ENCODE measurements at places on chromosomes 12 and 14.

GRCh38 chr12:132955094-132956010 is 754 bp downstream of the ZNF605 start:
- peak; percentile 14 for DNase-seq

GRCh38 chr12:53735556-53735955 is 8.3 kb upstream of the CALCOCO1 start:
- DNase-seq, result no peak

GRCh38 chr12:52307836-52308805 is 13.1 kb downstream of the KRT83 start:
- DNase-seq, result no peak

DNA sequence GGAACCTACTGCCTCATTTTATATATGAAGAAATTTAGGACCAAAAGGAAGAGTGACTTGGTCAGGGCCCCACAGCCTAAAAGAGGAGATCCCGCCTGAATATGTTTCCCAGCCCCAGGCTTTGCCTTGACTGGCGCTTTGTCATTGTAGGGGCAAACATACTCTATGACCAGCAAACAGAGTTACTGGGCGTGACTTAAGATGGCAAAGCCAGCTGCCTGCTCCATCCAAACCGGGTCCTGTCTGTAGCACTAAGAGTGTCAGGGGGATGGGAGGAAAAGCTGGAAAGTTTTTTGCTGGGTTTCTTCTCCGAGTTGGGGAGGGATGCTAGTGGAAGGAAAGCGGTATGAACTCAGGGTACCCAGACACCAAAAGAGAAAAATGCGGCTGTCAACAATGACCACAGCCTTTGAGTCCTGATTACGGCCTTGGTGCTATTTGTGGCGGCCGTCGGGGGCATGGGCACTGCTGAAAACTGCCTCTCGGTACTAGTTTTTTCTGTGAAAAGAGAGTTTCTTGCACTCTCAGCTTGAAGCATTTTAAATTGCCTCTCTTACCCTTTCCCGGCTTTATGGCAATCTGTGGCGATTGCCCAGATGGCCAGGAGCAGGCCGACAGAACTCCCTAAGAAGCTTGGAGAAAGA is 82.7 kb downstream of the PRIMA1 start:
- no peak for DNase-seq

- no peak for DNase-seq
Measured at GRCh38 chr14:71764701-71765382, 167.4 kb upstream of the RGS6 start.

DNA sequence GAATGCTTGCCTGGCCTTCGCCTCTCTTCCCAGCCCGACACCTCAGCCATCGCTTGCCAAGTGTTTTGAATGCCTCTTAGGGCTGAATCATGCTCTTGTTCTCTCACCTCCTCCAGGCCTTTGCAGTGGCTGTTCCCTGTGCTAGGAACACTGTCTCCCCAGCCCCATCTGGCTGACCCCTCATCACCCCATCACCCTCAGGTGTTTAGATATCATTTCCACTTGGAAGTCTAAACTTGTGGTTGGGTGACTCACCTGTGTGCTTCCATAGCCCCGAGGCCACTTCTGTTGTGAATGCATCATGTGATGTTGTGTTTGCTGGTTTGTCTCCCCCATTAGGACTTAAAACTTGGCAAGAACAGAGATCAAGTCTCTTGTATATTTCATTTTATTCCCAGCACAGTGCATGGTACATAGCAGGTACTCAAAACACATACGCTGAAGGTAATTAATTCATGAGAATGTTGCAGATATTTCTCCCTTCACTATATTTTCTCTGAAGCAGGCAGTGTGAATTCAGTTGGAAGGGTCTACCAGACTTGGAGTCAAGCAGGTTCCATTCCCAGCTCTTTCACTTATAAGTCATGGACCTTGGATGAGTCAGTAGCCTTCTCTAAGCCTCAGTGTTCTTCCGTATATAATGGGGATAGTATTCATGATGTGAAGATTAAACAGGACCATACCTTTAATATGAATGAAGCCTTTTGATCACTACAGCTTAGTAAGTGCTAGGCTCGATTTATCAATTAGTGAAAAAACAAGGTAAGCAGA is 67.8 kb downstream of the HRK start:
- no peak for DNase-seq

GRCh38 chr12:127054531-127054930 is 1212.4 kb upstream of the TMEM132C start:
- no peak for DNase-seq

- no peak for DNase-seq
Measured at GRCh38 chr12:129075460-129076208, 222.4 kb downstream of the GLT1D1 start.

- no peak for DNase-seq
Measured at GRCh38 chr12:100248886-100249285, 18.0 kb downstream of the DEPDC4 start.

DNA sequence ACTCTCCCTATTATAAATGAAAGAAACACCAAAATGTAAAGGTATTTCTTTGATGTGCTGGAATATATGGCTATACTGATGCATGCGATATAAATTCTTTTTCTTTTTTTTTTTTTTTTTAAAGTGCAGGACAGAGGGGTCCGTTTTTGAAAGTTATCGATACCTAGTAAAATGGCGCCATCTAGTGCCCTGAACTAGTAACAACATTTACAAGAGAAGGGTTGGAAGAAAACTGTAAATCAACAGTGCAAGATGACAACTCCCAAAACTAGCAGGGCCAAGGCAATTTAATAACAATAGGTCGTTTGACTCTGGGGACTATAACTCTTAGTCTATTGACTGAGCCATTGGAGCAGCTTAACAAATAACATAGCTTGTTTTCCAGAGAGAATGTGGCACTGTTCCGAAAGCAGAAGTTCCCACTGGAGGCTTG is 137.7 kb downstream of the SPTSSA start:
- DNase-seq, result no peak

DNA sequence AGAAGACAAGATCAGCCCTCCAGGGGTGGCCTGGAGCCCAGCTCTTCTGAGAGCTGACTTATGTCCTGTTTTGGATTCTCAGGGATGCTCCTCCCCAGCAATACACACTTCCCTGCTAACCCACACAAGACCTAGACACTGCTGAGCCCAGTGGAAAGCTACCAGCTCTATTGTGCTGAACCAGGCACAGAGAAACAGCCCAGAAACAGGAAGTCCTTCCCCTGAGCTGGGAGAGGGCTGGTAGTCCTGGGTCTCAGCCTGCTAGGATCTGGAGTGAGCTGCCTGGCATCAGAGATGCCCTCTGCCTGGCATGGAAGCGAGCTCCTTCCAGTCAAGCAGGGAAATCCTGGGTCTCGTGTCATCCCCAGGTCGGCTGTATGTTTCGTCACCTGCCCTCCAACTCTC is 1.2 kb upstream of the LAG3 start:
- DNase-seq, result no peak

DNA sequence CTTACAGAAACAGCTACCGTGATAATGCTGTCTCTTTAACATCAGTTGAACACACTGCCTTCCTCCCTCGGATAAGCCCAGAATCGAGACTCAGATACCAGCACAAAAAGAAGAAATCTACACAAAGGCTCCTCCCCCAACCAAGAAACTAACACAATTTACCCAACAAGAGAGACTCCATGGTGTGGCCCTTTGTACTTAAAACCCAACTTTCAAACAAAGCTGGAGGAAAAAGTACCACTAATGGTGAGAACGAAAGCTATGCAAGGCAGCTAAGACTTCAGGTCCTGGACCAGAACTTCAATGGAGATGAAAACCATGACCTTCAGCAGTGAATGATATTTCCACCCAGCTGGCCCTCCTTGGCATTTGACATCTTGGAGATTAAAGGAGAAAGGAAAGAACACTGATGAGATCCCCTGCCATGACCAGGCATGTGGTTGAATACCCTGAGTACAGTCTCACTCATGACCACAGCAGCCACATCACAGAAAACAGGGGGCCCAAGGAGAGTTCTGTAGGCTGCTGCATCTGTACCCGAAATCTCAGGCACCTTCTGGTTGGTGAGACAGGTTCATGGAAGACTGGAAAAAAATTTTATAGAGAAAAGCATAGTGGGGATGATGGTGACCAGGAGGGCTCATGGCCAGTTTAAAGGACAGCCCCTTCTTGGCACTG is 36.7 kb downstream of the RBM19 start:
- DNase-seq, result no peak

DNA sequence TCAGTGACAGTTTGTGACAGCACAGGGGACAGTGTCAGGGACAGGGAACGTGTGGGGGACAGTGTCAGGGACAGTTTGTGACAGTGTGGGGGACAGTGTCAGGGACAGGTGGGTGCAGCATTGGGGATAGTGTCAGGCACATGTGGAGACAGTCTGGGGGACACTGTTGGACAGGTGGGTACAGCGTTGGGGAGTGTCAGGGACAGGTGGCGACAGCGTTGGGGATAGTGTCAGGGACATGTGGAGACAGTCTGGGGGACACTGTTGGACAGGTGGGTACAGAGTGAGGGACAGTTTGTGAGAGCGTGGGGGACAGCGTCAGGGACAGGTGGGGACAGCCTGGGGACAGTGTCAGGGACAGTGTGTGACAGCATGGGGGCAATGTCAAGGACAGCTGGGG is 140.0 kb downstream of the TMEM121 start:
- DNase-seq, result no peak

GRCh38 chr14:89040460-89041256 is 216.2 kb downstream of the TTC8 start:
- peak; percentile 84 for DNase-seq

GRCh38 chr12:63206909-63207308 is 55.9 kb upstream of the AVPR1A start:
- no peak for DNase-seq

GRCh38 chr12:90268574-90268973 is 559.9 kb upstream of the ATP2B1 start:
- no peak for DNase-seq

GRCh38 chr12:116455540-116456329 is 103.4 kb upstream of the MAP1LC3B2 start:
- no peak for DNase-seq

- DNase-seq, result no peak
Measured at GRCh38 chr14:30312214-30312613, 246.7 kb upstream of the G2E3 start.

DNA sequence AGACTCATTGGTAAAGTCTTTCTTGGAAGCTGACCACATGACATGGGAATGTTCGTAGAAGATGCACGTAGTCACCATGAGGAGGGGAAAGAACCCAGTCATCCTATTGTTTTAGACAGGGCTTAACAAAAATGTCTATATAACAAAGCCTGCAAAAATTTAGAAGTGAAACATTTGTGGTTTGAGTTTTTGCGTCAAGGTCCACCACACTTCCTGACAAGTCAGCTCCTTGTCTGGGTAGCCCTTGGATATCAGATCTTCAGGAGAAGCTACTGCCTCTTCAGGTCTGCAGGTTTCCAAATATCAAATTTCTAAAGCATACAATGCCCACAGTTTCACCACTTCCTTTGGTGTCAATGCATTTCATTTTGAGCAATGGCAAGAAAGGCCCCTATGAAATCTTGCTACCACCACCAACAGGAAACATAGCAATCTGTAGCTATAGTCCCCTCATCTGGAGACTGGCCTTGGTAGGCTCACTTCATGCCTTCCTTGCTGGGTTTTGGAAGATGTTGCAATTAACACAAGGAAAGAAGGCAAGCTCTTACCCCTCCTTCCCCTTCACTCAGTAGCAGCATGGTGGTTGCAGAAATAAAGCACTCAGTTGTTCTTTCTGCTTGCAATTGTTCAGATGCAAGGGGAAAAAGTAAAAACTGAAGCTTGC is 235.2 kb downstream of the PCNX1 start:
- DNase-seq, result no peak

DNA sequence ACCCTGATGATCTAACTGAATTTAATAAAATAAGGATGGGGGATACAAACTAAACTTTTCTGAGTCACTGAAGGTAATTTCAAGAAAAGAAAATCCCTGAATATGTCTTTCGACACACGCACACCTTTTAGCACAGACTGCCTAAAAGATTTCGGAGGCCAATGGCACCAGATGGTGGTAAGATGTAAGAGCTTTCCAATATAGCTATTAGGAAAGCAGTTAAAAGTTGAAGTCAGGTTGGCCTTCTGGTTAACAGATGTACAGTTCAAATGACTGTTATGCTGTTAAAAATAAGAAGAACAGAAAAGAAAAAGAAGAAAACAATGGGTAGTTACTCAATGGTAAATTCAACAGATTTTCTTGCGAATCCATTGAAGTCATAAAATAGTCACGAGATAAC is 80.7 kb upstream of the KRR1 start:
- DNase-seq, result no peak

DNA sequence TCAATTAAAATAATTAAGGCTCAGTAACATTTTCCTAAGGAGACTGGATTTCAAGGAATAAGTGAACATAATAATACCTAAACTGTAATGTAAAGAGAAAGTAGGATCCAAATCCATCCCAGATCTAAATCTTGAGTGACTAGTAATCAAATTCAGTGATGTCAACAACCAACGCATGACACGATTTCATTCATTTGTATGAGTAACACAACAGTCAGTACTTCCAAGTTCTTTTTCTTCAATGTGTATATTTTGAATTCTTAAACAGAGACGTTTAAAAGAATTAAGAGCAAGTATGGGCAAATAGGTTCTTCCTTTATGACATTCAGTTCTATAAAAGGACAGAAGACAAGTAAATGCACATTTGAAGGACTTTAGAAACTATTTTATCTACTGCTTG is 104.3 kb upstream of the CNTN1 start:
- DNase-seq, result no peak

DNA sequence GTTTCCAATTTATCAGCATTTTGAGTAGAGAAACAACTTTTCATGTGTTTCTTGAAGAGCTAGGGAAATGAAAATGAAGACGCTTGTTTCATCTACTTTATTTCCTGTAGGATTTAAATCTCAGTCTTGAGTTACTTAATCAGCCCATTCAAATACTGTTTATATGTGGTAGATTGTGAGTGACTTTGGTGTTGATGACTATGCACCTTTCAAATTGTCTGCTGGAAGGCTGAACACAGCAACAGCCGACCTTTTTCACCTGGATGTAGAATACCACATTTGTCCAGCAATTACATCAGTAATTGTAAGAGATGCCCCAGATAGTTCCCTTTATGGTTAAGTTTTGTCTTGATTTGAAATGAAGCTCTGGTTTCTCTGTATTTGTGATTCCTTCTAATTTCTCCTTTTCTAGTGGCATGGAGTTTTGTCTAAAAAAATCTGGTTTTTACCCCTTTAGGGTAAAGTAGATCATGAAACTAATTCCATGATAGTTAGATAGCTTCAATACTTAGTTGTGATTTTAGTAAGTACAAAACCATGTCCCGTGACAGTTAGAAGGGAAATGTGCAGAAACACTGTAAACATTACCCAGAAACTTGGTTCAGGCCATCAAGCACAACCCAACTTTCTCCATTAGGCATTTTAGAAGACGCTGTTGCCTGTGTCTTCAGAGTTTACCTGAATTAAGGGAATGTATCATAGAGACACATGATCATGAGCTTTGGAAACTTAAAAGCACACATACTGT is 165.0 kb downstream of the SRGAP1 start:
- DNase-seq, result no peak

GRCh38 chr12:95820096-95820703 is 29.6 kb upstream of the NTN4 start:
- no peak for DNase-seq
